ENCODE measurements at places on chromosomes 12 and 14. TPM values are rescaled to one million over a fixed set of nuclear protein-coding genes. Genes with fewer than 3 reads are reported as not detected.

- DNase-seq = no peak
Measured at GRCh38 chr14:68173227-68173972, 353.8 kb downstream of the RAD51B start.

DNA sequence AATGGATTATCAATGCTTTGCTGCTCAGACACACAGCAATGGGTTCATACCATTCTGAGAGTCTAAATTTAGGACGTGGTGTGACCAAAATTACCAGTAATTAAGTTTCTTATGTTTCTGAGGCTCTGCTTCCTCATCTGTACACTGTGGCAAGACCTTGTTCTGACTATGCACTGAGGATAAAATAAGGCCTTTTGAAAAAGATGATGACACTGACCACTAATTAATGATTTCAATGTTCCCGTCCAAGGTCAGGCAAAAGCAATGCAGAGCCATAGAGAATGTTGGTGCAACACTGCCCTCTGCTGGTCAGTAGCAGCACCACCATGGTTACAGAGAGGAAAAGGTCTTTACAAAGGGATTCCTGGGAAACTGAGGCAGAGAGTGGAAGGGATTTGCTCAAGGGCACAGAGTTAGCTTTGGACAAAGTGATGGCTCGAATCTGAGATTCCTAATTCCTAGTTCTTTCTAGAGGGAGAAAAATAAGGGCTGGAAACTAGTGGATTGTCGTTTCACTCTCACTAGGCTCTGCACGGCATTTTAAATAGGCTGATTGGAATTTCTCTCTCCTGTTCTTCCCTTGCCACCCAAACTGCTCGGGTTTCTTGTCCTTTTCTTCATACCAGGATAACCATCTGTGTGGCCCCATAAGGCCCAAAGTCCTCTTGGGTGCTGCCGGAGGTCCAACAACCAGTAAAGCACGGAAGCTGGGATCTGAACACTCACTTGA lies 22.3 kb upstream of the P2RX7 start:
- peak; percentile 75 for DNase-seq

DNA sequence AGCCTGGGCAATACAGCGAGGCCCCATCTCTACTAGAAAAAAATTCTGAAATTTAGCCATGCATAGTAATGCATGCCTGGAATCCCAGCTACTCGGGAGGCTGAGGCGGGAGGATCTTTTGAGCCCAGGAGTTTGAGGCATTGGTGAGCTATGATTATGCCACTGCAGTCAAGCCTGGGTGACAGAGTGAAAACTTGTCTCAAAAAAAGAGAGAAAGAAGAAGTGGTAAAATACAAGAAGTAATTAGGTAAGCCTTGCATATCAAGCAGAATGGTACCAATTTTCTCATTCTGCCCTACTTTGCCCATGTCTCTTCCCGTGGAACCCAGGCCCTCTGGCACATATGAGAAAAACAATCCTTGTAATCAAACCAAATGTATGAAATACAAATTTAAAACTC lies 70.7 kb downstream of the SUSD6 start:
- DNase-seq = no peak

DNA sequence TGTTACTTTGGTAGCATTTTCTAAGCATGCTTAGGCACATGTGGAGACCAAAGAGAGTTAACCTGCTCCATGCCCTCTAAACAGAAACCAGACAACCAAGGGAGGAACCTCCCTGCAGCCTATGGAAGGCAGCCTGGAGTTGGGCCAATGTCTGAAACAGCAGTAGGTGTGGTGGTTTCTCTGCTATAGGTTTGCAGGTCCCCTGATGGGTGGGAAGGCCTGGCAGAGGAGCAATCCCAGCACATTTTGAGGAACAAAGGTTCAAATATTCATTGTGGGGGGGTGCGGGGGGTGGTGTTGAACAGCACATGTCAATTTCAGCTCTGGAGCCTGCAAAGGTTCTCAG lies 65.4 kb downstream of the DACT1 start:
- no peak for DNase-seq

- no peak for DNase-seq
Measured at GRCh38 chr12:120194226-120194533, 335 bp downstream of the GCN1 start.

- no peak for DNase-seq
Measured at GRCh38 chr14:45135156-45135555, 574 bp upstream of the FANCM start.

- no peak for DNase-seq
Measured at GRCh38 chr12:26112232-26112631, 12.6 kb downstream of the BHLHE41 start.

DNA sequence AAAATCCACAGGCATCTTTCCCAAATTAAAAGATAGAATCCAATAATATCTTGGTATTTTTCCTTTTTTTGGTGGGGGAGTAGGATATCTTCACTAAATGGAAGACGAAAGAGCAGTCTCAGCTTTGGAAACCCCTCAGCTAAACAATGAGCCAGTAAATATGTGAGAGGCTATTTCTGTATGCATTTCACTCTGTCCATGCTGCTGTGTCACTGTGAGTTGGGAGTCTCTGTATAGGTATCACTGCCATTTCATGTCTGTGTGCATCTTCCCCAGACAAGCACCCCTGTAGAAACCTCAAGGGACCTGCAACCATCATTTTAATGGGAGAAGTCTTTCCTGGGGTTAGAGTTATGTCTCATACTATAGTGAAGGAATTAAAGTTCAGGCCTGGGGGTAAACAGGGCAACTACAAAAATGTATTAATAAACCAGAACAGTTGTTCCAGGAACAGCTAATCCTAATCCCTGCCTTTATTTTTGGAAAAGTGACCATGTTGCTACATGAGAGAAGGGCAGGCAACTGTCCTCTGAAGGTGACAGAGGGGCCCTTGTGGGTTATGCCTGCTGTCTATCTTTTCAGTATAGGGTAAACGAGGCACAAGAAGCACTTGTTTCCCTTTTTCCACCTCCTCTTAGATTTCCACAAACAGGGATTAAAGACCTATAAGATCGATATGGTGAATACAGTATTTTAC lies 11.3 kb upstream of the STAC3 start:
- DNase-seq = no peak

- DNase-seq = no peak
Measured at GRCh38 chr12:24027352-24027751, 77.9 kb upstream of the SOX5 start.

- no peak for DNase-seq
Measured at GRCh38 chr12:88884600-88884999, 304.3 kb upstream of the KITLG start.

DNA sequence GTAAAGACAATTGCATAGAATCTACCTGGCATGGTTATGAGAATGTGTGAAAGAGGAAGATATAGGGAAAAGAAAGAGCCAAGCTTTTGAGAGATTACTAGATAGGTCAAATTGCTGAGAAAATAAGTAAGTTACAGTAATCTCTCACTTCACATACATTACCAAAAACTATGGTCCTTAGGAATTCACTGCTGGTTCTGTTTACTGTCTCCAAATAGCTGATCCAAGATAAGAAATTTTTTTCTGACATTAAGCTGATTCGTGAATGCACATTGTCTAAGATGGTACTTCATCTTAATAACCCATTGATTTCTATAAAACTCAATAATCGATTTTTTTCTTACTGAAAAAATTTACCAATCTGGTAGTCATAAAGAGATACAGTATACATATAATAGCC lies 17.4 kb downstream of the SIX1 start:
- no peak for DNase-seq

DNA sequence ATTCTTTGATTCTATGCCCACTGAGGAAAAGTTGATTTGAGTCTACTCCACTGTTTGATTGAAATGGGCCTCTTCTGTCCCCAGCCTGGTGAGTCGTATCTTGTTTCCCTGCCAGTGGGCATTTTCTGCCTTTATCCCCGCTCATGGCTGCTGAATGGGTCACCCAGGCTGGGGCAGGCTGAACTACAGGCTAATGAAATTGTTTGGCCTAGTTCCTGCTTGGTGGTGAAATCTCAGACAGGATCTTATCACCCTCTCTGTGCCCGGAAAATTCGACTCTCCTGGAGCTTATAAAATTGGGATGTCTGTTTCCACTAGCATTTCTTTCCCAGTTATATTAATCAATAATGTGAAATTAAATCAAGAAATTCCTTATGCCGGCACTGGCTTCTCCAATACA lies 65.0 kb downstream of the CHST11 start:
- DNase-seq = no peak

GRCh38 chr12:2488596-2488995 lies 306.2 kb upstream of the FKBP4 start:
- no peak for DNase-seq

DNA sequence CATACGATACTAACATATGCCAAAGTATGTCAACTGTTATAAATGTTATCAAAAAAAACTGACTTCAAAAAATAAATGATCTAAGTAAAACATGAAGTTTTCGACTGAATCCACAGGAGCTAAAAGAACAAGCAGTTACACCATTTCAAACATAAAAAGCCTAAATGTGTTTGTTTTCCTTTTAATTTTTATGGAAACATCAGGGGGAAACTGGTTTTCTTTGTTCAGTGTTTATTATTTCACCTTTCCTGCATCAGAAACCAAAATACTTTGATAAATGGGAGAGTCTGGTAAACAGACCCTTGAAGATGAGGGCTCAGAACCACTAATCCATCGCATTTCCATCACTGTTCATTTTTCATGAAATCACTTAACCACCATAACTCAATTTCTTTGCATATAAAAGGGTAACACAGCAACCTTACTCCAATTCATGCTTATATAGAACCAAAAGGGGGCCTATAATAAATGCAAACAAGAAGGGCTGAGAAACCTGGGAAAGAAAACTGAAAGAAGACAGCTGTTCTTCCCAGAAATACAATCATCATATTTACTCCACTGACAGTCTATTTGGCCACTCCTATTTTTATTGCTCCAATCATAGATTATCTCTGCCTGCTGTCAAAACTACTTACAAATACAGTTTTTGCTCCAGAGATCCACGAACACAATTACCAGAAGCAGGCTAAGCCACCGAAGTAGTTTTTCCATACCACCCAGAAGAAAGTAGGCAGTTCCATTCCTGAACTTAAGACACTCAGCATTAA lies 17.0 kb downstream of the FGD6 start:
- DNase-seq = no peak

DNA sequence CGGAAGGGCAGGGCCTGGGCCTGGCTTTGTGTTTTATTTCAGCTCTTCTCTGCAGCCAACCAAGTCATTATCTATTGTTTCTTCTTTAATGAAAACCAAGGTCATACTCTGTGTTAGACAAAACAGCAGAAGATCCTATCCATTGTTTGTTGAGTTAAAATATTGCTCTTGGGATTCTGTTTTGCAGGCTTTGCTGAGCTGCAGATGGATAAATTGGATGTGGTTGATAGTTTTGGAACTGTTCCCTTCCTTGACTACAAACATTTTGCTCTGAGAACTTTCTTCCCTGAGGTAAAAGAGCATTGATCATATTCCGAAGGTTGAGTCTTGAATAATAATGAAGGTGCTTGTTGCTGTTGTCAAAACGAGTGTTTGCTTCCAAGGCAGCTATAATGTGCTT lies 106.6 kb downstream of the PLXNC1 start:
- no peak for DNase-seq

DNA sequence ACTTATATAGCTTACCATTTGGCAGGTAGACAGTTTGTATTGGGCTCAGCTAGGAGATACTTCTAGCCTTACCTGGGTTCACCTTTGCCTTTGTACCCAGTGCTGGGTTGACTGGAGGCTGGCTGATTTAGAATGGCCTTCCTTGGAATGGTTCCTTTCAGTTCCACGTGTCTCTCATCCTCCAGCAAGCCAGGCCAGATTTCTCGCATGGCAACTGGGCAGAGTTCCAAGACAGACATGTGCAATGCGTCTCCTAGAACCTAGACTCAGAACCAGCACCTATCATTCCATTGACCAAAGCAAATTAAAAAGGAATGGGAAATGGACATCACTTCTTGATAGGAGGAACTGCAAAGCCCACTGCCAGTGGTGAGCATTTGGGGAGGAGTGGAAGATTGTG lies 79.1 kb upstream of the BDKRB2 start:
- DNase-seq = no peak

DNA sequence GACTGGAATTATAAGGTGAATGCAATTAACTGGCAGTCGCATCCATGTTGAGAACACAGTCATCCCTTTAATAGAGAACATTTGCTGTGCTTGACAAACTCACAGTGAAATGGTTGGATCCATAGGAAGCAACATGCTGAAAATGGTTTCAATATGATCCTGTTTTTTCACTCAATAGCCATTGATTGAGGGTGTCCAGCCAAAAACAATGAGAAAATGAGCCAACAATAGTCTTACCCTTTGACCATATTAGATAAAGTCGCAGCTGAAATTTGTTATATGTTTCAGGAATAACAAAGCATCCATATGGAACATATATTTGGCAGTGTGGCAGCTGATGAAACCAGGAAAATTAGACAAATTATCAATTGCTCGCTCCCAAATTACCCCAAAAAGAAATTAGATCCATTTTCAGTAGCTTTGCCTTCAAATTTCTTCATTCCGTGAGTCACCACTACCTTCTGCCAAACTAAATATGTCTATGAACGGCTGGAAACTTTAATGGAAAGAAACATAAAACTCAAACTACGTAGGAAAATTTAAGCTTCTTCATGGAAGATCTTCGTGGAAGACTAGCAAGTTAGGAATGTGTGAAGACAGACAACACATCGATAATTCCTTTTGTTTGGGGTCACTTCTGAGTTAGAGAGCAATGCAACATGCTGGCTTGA lies 17.4 kb downstream of the IGF1 start:
- no peak for DNase-seq

- DNase-seq = no peak
Measured at GRCh38 chr12:112964067-112964670, 14.2 kb upstream of the OAS2 start.

GRCh38 chr12:51887476-51888315 lies at the start of gene ANKRD33:
TSS of gene ANKRD33 (plus strand) at chr12:51888103. CDS start at chr12:51888187, 84 bp downstream.
- DNase-seq = peak; percentile 87

GRCh38 chr12:97203408-97203807 lies 259.2 kb upstream of the RMST start:
- DNase-seq = no peak

- no peak for DNase-seq
Measured at GRCh38 chr14:96126783-96127271, 77.8 kb upstream of the BDKRB2 start.

- no peak for DNase-seq
Measured at GRCh38 chr12:47236109-47236714, 156.5 kb upstream of the AMIGO2 start.

GRCh38 chr12:60043236-60043635 lies 447.4 kb downstream of the SLC16A7 start:
- no peak for DNase-seq

The FOXN4 gene
- not detected for polyA plus RNA-seq

The NELL2 gene
- 0.45 TPM for polyA plus RNA-seq

The KRT7 gene
- not detected for polyA plus RNA-seq

The SERPINA5 gene
- not detected for polyA plus RNA-seq

The OAS2 gene
- not detected for polyA plus RNA-seq

The NUP37 gene
- 124 TPM for polyA plus RNA-seq

The PTGER2 gene
- polyA plus RNA-seq = not detected

The KCNA1 gene
- not detected for polyA plus RNA-seq

The MYL2 gene
- polyA plus RNA-seq = not detected

The ASB2 gene
- polyA plus RNA-seq = not detected

The MYO1H gene
- not detected for polyA plus RNA-seq

The KCNMB4 gene
- not detected for polyA plus RNA-seq

The IRAK3 gene
- not detected for polyA plus RNA-seq

Measured in K562 (cell line).